Naive thymus-derived CD8-positive, alpha-beta T cell (primary cell): ENCODE measurements at places on chromosomes 3 and 15.

- no peaks in the 10 kb centered on the region for H3K4me1 ChIP-seq
- no peaks in the 10 kb centered on the region for H3K36me3 ChIP-seq
- no peak for DNase-seq
- no peaks in the 10 kb centered on the region for H3K27me3 ChIP-seq
- H3K27ac ChIP-seq, result no peak overlapping the region
Measured at GRCh38 chr3:37115446-37115845, 58.9 kb downstream of the LRRFIP2 start.

DNA sequence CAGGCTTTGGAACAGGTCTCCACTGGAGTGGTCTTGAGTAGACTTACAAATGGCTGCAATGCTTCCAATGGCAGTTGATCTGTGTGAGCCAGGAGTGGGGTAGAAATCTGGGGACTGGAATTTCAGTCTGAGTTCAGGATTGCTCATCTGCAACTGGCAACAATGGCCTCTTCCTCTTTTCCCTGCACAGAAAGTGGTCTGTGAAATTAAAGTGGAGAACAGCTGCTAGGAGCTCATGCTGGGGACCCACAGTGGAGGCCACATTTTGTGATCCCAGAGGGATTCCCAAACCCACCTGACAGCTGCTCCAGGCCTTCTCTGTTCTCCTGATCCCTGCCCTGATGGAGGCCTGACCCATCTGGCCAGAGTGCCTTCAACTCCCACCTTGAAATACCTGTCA is 49.6 kb downstream of the CEMIP start:
- no peaks in the 10 kb centered on the region for H3K27me3 ChIP-seq
- no peak overlapping the region for H3K4me3 ChIP-seq
- no peak for DNase-seq
- no peaks in the 10 kb centered on the region for H3K4me1 ChIP-seq
- H3K27ac ChIP-seq, result no peak overlapping the region

GRCh38 chr3:120093119-120093910 is 932 bp downstream of the GSK3B start:
- H3K36me3 ChIP-seq, result no peaks in the 10 kb centered on the region
- DNase-seq, result peak; percentile 26
- no peak overlapping the region for H3K27ac ChIP-seq
- H3K27me3 ChIP-seq, result no peaks in the 10 kb centered on the region
- peaks cover 32% of the 10 kb centered on the region for H3K4me1 ChIP-seq

DNA sequence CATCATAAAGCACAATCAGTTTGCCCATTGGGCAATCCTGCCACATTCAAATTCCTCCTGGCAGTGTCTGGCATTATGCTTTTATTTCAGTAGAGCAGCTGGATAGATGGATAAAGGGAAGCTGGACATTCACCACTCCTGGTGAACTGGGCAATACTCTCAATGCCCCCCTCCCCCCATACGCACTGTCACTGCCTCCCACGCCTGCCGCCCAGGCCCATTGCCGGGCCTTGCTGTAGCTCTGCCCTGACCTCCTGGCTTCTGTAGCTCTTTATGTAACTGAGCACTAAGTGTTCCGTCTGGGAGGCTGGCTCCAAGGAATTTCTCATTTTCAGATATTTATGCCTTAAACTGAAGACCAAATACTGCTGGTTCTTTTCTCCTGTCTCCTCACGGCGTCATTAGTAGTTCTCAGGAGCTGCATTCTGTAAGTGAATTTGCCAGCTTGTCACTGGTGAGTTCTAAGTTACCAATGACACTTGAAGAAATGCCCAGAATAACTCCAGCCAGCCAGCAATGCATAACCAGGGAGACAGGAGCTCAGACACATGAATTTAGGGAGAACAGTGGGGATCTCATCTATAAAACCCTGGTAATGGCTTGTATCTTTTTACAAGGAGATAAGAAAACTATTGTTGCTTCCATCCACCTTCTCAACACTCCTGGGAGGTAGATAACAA is 25.5 kb upstream of the RASGRF1 start:
- H3K27ac ChIP-seq, result no peak overlapping the region
- H3K36me3 ChIP-seq, result no peaks in the 10 kb centered on the region
- no peaks in the 10 kb centered on the region for H3K4me1 ChIP-seq
- H3K27me3 ChIP-seq, result peaks cover 17% of the 10 kb centered on the region

- no peak overlapping the region for H3K27ac ChIP-seq
- DNase-seq, result no peak
- no peak overlapping the region for H3K4me3 ChIP-seq
- no peaks in the 10 kb centered on the region for H3K36me3 ChIP-seq
- H3K27me3 ChIP-seq, result no peaks in the 10 kb centered on the region
- H3K4me1 ChIP-seq, result no peaks in the 10 kb centered on the region
Measured at GRCh38 chr3:197586181-197586580, 30.4 kb upstream of the BDH1 start.

- H3K27me3 ChIP-seq, result peaks cover 63% of the 10 kb centered on the region
- H3K4me1 ChIP-seq, result peaks cover 23% of the 10 kb centered on the region
- peaks cover 12% of the 10 kb centered on the region for H3K36me3 ChIP-seq
- no peak overlapping the region for H3K27ac ChIP-seq
- H3K4me3 ChIP-seq, result peak overlapping the region; percentile 70
Measured at GRCh38 chr15:96330064-96330449, 443 bp upstream of the NR2F2 start.

GRCh38 chr3:37202035-37202434 is 27.7 kb upstream of the LRRFIP2 start:
- H3K27ac ChIP-seq, result no peak overlapping the region
- H3K4me1 ChIP-seq, result peaks cover 1% of the 10 kb centered on the region
- H3K36me3 ChIP-seq, result no peaks in the 10 kb centered on the region
- no peak overlapping the region for H3K4me3 ChIP-seq
- no peak for DNase-seq

DNA sequence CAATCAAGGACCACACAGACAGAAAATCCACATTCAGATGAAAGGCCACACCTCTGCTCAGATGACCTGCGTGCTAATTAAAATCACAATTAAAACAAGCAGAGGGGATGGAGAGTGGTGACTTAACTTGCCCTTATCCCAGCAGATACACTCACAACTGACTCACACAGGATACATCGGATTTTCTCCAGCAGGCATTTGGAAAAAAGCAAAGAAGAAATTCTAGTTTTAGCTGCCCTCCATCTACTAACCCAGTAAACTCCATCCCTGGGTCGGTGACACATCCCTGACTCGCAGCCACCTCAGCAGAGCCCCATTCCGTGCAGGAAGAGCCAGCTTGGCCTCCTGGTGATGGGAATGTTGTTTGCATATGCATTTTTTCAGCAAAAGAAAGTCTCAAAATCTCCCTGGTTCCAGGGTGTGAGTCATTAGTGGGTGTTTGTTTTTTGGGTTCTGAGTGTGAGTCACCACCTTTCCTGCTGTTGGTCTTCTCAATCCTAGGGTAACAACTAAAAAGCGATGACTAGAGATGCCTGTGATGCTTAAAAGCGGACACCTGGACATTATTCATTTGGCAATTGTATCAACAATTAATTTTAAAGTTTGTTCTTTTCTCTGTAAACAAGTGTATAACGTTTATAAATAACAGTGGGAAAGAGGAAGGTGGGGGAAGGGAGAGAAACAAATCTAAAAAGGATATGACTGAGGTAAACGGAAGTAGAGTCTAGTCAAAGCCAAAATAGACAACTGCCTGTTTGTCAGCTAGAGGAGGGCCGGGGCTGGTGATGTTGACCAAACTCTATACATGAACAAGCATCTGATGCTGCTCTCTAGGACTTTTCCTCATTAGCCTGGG is 49.8 kb upstream of the SLC4A7 start:
- no peak for DNase-seq
- no peaks in the 10 kb centered on the region for H3K27me3 ChIP-seq

DNA sequence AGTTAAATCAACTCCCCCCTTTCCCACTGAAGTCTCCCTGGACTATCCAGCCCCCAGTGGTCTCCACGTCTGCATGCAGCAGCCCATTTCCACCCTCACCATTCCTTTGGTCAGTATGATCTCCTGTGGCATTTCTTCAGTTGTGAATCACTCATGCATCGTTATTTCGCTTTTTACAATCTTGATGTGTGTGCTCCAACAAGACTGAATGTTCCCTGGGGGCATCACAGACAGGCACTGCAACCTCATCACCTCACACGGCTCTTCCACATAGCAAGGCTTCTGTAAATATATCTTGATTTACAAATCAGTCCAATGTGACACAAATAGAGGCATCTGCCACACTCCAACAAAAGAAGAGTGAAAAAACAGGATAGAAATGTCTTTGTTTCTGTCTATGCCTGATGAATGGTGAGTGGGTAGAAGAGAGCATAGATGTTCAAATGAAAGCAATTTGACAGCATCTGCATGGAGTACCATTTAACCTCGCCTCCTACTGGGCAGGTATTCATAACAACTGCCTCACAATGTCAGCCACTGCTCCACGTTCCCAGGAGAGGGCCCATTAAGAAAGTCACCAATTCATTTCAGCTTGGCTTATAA is 5.2 kb downstream of the HEG1 start:
- DNase-seq, result no peak
- peaks cover 72% of the 10 kb centered on the region for H3K4me1 ChIP-seq
- no peak overlapping the region for H3K4me3 ChIP-seq
- H3K36me3 ChIP-seq, result peaks cover 4% of the 10 kb centered on the region
- no peak overlapping the region for H3K27ac ChIP-seq
- H3K27me3 ChIP-seq, result no peaks in the 10 kb centered on the region

DNA sequence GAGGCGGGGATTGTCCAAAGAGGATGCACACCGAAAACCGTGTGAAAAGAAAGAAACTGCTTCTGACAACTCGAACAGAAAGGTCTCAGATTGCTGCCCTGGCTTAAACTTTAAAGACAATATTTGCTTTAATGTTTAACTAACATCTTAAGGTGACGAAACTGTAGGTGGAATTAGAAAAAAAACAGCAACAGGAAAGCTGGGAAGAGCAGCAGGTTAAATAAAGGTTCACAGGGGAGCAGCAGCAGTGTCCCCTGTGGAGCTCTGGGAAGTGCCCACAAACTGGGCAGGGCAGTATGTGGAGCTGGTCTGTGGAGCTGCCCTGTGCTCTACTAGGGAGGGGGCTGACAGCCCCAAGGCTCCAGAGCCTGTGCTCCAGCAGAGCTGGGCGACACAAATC is 25.4 kb downstream of the RUVBL1 start:
- no peak overlapping the region for H3K4me3 ChIP-seq
- peaks cover 94% of the 10 kb centered on the region for H3K36me3 ChIP-seq
- H3K27ac ChIP-seq, result no peak overlapping the region

DNA sequence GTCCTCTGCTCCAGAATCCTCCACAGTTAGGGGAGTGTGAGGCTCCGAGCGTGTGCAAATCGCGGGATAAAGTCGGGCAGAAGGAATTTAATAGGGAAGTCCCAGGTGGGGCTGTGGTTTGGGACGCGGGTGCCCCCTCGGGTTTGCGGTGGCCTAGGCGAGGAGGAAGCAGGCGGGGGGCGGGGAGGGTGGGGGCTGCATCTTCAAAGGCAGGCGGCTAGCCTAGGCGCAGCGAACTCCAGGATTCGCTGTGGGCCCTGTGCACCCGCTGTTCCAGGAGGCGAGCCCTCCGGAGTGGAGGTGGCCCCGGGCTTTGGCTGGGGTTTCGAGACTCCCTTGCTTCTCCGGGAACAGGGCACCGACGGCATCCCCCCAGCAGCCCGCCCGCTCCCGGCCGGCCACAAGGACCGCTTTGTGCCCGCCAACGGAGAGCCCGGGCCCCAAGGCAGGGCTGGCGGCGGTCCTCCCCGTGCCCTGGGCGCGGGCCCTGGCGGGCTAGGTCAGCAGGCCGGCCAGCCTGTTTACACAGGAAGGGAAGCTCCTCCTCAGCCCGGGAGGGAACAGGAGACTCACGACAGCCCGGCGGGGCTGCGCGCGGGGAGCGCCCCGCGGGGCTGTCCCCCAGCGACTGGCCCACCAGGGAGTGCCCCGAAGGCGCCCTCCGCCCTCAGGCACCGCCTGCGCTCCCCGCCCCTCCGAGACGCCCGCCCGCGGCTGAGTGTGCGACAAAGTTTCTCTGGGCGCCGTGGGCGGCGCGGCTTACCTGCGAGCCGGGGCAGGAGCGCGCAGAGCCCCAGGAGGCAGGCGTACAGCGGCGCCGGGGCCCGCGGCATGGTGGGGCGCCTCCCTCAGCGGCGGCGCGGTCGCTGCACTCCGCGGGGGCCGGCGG is 753 bp downstream of the ITGB5 start:
- no peak overlapping the region for H3K27ac ChIP-seq
- H3K27me3 ChIP-seq, result peaks cover 31% of the 10 kb centered on the region
- H3K36me3 ChIP-seq, result no peaks in the 10 kb centered on the region
- H3K4me3 ChIP-seq, result peak overlapping the region; percentile 71
- DNase-seq, result peak; percentile 29
- H3K4me1 ChIP-seq, result peaks cover 9% of the 10 kb centered on the region

GRCh38 chr3:99365979-99366378 is 272.4 kb upstream of the COL8A1 start:
- no peaks in the 10 kb centered on the region for H3K27me3 ChIP-seq
- H3K4me1 ChIP-seq, result no peaks in the 10 kb centered on the region
- DNase-seq, result no peak
- H3K36me3 ChIP-seq, result no peaks in the 10 kb centered on the region
- no peak overlapping the region for H3K4me3 ChIP-seq

DNA sequence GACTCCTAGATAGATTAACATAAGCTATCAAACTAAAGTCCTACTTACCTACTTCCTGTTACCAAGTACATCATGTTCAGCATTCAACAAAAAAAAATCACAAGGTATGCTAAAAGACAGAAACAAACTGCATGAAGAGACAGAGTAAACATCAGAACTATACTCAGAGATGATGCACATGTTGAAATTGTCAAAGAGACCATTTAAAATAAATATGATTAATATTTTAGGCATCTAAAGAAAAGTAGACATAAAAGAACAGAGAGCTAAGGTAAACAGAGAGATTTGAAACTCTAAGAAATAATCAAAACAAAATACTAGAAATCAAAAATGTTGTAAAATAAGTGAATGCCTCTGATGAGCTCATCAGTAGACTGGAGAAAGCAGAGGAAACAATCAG is 224.8 kb upstream of the STAC start:
- no peaks in the 10 kb centered on the region for H3K27me3 ChIP-seq
- H3K36me3 ChIP-seq, result no peaks in the 10 kb centered on the region
- no peak overlapping the region for H3K4me3 ChIP-seq
- DNase-seq, result no peak

GRCh38 chr3:190326930-190327329 is 4.7 kb upstream of the CLDN1 start:
- peaks cover 7% of the 10 kb centered on the region for H3K4me1 ChIP-seq
- DNase-seq, result no peak
- no peaks in the 10 kb centered on the region for H3K36me3 ChIP-seq

DNA sequence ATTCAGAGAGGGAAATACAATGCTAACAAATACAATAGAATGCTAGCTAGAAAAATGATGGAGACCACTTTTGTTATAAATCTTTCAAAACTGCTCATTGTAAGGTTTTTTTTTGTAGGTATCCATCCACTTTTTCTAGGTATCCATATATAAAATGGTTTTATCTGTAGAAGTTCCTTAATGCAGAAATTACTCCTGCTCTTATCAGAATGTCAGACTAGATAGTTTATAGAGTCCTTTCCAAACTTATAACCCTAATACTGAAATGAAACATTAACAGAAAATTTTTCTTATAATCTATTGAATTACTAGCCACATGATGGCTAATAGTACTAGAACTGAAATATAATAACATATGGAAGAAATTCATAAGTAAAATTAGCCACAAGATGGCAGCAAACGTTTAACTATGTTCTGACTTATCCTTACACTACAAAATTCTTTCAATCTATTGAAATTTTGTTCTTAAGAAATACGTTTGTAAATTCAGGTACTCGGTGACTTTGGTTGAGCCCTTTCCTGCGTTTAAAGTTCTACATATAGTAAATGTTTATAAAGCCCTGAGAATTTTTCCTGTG is 58.5 kb downstream of the ECT2 start:
- H3K36me3 ChIP-seq, result no peaks in the 10 kb centered on the region
- DNase-seq, result no peak
- H3K27ac ChIP-seq, result no peak overlapping the region
